Dorsolateral prefrontal cortex (tissue), 122 donors: ENCODE measurements at places on chromosomes 2 and 18.

DNA sequence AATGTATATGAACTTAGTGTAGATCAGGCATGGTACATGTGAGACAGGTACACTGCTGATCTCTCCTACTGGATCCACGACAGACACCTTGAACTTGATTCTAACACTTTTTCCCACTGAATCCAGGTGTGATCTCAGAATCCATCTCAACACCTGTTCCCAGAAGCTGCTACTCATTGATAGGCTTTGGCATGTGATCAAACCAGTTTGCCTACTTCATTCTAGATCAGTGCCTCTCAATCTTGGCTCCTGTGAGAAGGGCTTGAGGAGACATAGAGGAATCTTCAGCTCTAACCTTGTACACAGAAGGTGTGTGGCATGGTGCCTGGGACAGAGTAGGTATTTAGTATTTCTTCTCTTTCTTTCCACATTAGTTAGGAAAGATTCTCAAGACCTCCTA, 212.3 kb upstream of the ATP5MC3 start:
- DNase-seq: no peak

DNA sequence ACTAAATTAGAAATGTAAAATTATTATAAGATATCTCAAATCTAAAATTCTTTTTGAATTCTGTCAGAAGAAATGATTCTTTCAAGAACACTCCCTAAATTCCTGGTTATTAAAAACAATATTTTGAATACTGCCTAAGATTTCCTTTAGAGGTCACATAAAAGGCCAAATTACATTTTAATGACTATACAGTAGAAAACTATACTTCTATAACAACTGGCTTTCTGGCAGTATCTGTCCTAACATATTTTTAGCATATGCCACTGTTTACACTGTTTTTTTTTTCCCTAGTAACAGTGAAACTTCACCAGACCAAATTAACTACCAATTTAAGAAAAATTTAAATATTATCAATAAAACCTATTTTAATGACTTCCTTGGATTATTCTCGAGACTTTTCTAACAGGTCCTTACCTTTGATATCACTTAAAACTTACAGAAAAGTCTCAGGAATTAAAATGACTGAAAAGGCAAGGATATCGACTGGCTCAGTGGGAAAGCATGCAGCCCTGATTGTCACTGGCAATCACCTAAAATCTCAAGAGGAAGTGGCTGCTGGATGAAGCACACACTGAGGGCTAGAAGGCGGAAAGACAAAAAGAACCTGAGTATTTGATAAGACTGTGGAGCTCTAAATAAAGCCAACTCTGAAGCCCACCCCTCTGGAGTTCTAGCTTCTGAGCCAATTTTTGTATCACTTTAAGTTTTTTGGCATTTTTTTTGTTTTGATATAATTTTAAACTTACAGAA, 59.6 kb downstream of the SPIRE1 start:
- no peak for DNase-seq

- DNase-seq: no peak
Observed at GRCh38 chr2:207836521-207837133, 66.9 kb upstream of the FZD5 start.

- DNase-seq: no peak
Observed at GRCh38 chr2:122564843-122565242, 809.4 kb downstream of the TSN start.

DNA sequence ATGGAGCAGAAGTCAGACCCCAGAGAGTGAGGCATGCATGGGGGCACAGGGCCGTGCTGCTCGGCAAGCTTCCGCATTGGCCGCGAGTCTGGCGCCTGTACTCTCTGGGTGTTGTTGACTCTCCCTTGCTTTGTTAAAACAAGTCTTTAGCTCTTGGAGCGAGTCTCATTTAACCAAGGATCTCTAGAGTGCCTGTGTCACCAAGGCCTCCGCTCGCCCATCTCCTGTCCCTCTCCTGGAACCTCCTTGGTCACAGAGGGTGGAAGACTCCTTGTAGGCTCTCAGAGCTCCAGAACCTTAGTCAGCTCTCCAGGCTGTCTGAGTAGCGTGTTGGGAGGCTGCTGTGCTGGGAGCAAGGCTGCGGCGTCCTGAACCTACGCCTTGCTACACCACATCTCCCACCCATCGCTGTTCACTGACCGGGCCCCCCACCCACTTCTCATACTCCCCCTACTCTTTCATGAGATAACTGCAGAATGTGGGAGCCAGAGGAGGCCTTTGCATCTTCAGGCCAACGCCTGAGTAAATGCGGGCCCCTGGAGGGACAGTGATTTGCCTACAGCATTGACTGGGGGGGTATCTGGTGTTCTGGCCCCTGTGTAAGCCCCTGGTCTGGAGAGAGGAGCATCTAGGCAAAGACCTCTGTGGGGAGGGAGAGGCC, 66.1 kb downstream of the CIB4 start:
- no peak for DNase-seq

DNA sequence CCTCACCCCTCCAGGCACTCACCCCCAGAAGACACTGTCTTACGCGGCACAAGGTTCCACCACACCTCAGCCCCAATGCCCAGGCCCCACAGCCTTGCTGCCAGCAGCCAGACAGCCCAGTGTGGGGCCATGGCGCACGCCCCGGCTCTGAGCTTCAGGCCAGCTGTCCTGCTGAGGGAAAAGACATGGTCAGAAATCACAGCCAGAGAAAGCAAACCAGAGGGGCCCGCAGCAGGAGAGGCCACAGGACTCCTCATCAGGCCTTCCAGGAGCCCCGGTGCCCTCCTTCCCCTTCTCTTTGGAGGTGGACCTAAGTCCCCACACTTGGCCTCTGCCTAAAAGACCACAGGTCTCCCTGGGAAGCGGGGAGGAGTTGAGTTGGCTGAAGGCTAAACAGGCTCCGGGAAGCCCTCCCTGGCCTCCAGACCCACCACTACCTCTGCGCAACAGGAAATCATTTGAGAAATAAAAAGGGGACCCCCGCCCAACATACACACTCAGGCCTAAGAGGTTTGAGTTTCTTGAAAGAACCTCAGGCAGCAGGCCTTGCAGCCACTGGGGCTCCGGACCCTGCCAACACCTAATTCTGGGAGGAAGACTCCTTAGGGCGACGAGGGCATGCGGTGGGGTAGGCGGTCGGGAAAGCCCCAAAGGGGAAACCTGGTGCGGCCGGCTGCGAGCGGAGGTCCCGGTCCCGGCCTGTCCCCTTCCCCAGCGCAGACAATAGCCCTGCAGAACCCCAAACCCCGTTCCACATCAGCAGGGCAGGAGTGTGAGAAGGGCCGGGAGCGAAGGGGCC, 1.9 kb downstream of the SEMA4C start:
- DNase-seq: peak; percentile 39

GRCh38 chr2:100968146-100969145, 33.6 kb upstream of the RPL31 start:
- DNase-seq: no peak

DNA sequence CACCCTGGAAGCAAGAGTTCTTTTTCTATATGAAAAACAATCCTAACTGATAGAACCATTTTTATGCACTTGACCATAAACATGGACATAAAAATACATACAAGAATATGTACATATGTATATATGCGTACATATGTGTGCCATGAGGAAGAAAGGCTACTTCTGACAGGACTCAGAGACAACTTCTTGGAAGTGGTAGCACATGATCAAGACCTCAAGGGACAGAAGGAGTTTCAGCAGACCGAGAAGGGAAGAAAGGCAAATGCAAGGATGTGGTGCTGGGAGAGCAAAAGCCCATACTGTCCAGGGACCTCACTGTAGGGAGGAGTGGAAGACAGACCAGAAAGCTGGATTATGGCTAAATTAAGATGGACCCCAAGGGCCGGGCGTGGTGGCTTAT, 11.4 kb upstream of the NPAS2 start:
- no peak for DNase-seq

- DNase-seq: no peak
Observed at GRCh38 chr18:71040161-71040560, 751.3 kb downstream of the SOCS6 start.
